ENCODE measurements at places on chromosomes 13 and 19. TPM values are rescaled to one million over a fixed set of nuclear protein-coding genes. Genes with fewer than 3 reads are reported as not detected.

The NUMBL gene
- total RNA-seq, result 28.6 TPM

The APOC4 gene
- total RNA-seq, result not detected

The ZNF547 gene
- 4.1 TPM for total RNA-seq

The CGB8 gene
- total RNA-seq, result 0.61 TPM

The AP3D1 gene
- total RNA-seq, result 78.9 TPM

The ZNF579 gene
- 12.7 TPM for total RNA-seq

- no peak for DNase-seq
- no peaks in the 10 kb centered on the region for H3K27me3 ChIP-seq
- no peaks in the 10 kb centered on the region for H3K36me3 ChIP-seq
- H3K4me1 ChIP-seq, result no peaks in the 10 kb centered on the region
- H3K4me3 ChIP-seq, result no peak overlapping the region
Observed at GRCh38 chr13:32016119-32016518, 15.5 kb upstream of the FRY start.

GRCh38 chr13:64255988-64256387, 2840.3 kb upstream of the PCDH20 start:
- no peak overlapping the region for H3K27ac ChIP-seq
- no peaks in the 10 kb centered on the region for H3K27me3 ChIP-seq
- DNase-seq, result no peak
- no peaks in the 10 kb centered on the region for H3K4me1 ChIP-seq
- H3K4me3 ChIP-seq, result no peak overlapping the region

All from SJSA1 (cell line).